ENCODE measurements at places on chromosomes 11 and 22. TPM values are rescaled to one million over a fixed set of nuclear protein-coding genes. Genes with fewer than 3 reads are reported as not detected.

DNA sequence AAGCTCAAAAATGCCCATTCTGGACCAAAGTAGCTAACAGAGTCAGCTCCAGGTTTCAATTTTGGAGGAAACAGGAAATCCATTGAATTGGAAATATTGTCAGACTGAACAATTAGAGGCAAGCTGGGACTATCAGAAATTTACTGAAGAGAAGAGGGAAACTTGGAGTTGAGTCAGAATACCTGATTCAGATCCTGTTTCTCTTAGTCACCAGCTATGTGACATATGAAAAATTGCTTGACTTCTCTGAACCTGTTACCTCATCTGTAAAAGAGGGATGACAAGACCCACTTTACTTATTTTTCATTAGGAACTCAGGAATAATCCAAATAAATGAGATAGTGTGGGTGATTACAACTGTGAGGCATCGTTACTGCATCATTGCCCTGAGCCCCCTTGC, 148.9 kb upstream of the CADM1 start:
- H3K27ac ChIP-seq, result no peak overlapping the region
- no peak for DNase-seq
- no peaks in the 10 kb centered on the region for H3K36me3 ChIP-seq

GRCh38 chr11:44017443-44018126, 30.2 kb upstream of the ACCSL start:
- no peak overlapping the region for H3K4me3 ChIP-seq
- H3K4me1 ChIP-seq, result peaks cover 3% of the 10 kb centered on the region
- no peaks in the 10 kb centered on the region for H3K36me3 ChIP-seq
- peaks cover 14% of the 10 kb centered on the region for H3K27me3 ChIP-seq
- DNase-seq, result no peak
- no peak overlapping the region for H3K27ac ChIP-seq

DNA sequence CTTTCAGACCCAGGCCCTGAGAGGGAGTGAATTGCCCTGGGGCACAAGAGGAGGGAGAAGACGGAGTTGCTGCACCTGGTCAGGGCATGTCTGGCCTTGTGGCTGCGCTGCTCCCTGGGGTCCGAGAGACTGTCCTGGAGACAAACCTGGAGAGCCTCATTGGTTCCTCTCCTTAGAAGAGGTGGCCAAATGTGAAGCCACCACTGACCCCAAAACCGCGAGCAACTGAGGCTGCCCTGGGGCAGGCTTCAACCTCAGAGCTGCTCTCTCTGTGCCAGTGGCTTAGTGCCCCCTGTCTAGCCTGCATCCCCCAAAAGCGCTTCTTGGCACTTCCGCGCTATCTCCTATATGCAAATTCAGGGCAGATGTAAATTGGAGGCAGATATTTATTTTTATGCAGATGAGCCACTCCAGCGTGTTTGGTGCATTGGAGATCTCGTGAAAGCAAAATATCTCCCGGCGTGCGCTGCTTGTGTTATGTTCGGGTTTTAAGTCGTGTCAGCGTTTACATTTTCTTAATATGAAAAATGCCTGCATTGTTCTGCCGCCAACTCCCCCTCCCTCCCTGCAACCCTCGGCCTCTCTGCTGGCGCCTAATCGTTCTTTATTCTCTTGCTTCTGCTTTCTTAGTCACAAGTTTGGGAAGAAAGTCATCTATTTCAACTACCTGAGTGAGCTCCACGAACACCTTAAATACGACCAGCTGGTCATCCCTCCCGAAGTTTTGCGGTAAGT, 69.5 kb downstream of the ARHGAP8 start:
- no peaks in the 10 kb centered on the region for H3K4me1 ChIP-seq
- no peaks in the 10 kb centered on the region for H3K27me3 ChIP-seq
- DNase-seq, result peak; percentile 33

DNA sequence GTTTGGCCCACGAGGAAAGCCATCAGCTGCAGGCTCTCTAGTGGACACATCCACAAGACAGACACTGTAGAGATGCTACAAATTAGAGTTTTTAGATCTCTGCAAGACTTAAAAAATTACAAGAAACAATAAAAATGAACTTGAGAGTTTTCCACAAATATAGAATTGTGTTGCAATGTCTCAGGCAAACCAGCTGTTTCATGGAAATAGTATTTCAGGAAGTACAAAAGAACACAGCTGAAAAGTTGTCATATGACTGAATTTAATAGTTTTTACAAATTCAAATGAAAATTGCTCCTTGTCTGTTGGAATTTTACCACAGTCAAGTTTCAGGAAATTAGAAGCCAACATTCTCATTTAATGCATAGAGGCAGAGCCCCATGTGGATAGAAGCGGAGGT, 184.5 kb upstream of the PITPNB start:
- H3K4me1 ChIP-seq, result no peaks in the 10 kb centered on the region
- H3K36me3 ChIP-seq, result no peaks in the 10 kb centered on the region

GRCh38 chr11:121630041-121630440, 177.3 kb upstream of the SORL1-AS1 start:
- DNase-seq, result no peak
- H3K27me3 ChIP-seq, result no peaks in the 10 kb centered on the region
- no peak overlapping the region for H3K27ac ChIP-seq
- H3K4me1 ChIP-seq, result no peaks in the 10 kb centered on the region
- peaks cover 9% of the 10 kb centered on the region for H3K36me3 ChIP-seq

- H3K27me3 ChIP-seq, result no peaks in the 10 kb centered on the region
- no peaks in the 10 kb centered on the region for H3K4me1 ChIP-seq
- peaks cover 14% of the 10 kb centered on the region for H3K36me3 ChIP-seq
- no peak for DNase-seq
- no peak overlapping the region for H3K27ac ChIP-seq
Observed at GRCh38 chr11:68090706-68091105, 30.5 kb downstream of the CHKA start.

- DNase-seq, result no peak
- H3K27ac ChIP-seq, result no peak overlapping the region
- H3K4me1 ChIP-seq, result no peaks in the 10 kb centered on the region
- H3K27me3 ChIP-seq, result no peaks in the 10 kb centered on the region
- no peak overlapping the region for H3K4me3 ChIP-seq
Observed at GRCh38 chr11:87879118-87879517, 296.1 kb downstream of the RAB38 start.

DNA sequence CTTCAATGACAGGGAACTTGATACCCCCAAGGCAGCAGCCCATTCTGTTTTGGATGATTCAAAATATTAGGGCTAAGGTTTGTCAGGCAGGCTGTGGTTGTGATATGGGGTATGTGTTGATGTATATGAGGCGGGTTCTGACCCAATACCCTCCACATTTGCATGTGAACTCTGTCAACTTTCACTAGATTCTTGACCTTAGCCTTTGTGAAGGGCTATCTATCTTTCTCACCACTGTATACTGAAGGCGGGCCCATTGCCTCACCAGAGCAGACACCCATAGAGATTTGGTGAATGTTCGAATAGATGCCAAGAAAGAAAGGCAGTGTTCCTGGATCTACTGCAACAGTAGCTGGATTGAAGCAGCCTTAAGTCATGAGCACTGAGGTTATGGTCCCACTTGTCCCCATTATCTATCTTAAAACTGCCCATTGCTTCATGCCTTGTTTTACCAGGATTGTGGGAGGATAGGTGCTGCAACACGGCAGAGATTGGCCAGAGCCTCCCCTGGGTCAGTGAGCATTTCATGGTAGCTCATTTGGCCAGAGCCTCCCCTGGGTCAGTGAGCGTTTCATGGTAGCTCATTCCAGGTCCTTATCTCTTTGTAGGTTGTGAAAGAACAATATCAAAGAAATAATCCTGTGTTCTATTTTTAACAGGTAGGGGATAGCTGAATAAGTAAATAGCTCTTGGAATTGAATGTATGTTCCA, 399.6 kb downstream of the TMEM135 start:
- DNase-seq, result no peak
- peaks cover 2% of the 10 kb centered on the region for H3K4me1 ChIP-seq
- H3K27ac ChIP-seq, result no peak overlapping the region
- H3K4me3 ChIP-seq, result no peak overlapping the region
- no peaks in the 10 kb centered on the region for H3K27me3 ChIP-seq
- H3K36me3 ChIP-seq, result no peaks in the 10 kb centered on the region

GRCh38 chr22:20390394-20390907, 3.5 kb upstream of the ZNF74 start:
- no peaks in the 10 kb centered on the region for H3K36me3 ChIP-seq
- H3K4me1 ChIP-seq, result peaks cover 3% of the 10 kb centered on the region
- no peaks in the 10 kb centered on the region for H3K27me3 ChIP-seq
- no peak overlapping the region for H3K27ac ChIP-seq
- H3K4me3 ChIP-seq, result no peak overlapping the region

- H3K4me1 ChIP-seq, result no peaks in the 10 kb centered on the region
- H3K4me3 ChIP-seq, result no peak overlapping the region
- DNase-seq, result no peak
- H3K27me3 ChIP-seq, result no peaks in the 10 kb centered on the region
- no peak overlapping the region for H3K27ac ChIP-seq
- no peaks in the 10 kb centered on the region for H3K36me3 ChIP-seq
Observed at GRCh38 chr11:21628641-21629040, 564.2 kb upstream of the ANO5 start.

DNA sequence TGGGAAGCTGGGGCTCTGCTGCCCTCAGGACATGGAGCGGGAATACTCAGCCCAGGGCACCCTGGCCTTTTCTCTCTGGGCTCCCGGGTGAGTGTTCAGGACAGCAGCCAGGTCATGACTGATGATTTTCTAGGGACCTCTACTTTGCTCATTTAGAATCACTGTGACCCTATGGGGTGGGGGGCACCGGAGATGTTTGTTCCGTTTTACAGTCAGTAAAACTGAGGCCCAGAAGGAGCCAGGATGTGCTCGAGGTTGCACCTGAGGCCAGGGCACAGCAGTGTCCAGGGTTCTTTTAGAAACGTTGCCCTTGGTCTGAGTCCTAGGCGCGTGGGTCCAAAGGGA, 48.1 kb downstream of the SMIM38 start:
- DNase-seq, result peak; percentile 26
- H3K4me3 ChIP-seq, result no peak overlapping the region
- H3K36me3 ChIP-seq, result no peaks in the 10 kb centered on the region
- no peaks in the 10 kb centered on the region for H3K27me3 ChIP-seq
- H3K27ac ChIP-seq, result no peak overlapping the region

DNA sequence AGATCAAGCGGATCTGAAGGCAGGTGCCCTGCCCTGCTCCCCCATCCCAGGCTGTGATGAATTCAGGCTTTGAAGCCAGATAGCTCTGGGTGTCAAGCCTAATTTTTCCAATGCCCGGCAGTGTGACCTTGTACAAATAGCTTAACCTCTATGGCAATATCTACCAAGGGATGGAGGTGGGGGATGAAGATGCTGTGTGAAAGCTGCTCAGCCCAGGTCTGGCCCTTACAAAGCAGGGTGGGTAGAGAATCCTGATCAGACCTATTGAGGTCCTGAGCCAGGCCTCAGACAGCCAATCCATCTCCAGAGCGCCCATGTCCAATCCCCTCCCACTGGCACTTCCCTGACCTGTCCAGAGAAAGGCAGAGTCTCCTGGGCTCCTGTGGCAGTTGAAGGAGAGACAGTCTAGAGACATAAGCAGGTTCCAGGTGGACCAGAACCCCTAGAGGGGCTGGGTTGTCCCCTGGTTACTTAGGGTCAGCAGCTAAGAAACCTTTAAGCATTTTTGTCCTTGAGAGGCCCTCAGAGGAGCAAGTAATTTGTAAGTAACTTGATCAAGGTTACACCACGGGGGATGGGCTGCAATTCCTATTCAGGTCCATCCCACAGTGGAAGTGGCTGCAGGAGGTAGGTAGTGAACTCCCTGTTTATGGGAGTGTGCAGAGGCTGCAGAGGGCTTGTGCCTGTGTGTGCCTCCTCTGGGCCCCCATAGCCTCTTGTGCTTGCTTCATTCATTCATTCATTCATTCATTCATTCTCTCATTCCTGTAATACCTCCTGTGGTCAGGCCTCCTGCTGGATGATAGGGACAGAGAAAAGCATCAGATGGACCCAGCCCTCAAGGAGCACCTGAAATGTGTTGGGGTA, 10.4 kb downstream of the P2RY2 start:
- DNase-seq, result peak; percentile 49
- H3K4me3 ChIP-seq, result no peak overlapping the region

DNA sequence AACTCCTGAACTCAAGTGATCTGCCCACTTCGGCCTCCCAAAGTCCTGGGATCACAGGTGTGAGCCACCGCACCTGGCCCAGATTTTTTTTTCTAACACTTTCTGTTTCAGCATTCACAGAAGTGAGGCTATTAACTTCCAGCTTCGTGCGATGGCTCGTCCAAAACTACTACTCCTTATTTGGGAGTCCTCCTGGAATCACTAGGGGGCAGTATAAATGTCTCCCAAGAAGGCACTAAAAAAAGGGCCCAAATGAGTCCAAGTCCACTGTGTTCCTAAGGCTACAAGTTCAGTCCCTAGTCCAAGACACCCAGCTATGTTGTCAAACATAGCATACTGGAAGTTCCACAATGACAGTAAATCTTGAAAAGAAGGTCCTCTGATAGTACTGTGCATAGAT, 63.2 kb upstream of the BIRC3 start:
- H3K27ac ChIP-seq, result no peak overlapping the region
- no peaks in the 10 kb centered on the region for H3K36me3 ChIP-seq
- no peaks in the 10 kb centered on the region for H3K4me1 ChIP-seq

DNA sequence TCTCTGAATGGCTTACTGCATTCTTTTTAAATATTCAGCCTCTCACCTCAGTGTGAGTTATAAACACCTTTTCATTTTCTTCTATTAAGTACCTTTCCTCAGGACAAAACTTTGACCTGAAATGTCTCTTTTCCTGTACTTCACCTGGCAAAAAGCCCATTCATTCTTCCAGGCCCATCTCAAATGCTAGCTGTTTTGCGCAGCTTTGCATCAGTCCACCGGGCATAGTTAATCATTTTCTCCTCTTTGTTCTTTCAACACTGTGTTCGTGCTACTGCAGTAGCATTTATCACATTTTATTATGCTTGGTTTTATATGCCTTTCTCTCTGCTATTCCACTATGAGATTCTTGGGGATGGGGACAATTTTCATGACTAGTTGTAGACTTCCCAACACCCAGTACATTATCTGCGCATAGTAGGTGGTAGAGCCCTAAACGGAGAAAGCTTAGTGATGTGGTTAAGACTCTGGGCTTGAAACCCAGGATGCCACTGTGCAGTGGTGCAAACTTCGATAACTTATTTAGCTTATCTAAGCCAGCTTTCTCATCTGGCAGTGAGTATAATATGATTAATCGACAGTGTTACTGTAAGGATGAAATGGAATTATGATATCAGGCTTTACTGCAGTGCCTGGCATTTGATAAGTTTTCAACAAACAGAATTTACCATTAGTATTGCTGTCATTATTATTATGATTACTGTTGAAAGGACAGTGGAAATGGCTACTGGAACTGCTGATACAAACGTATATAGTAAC, 695.7 kb downstream of the NELL1 start:
- H3K4me1 ChIP-seq, result peaks cover 9% of the 10 kb centered on the region
- DNase-seq, result no peak
- H3K36me3 ChIP-seq, result no peaks in the 10 kb centered on the region

- H3K27ac ChIP-seq, result no peak overlapping the region
- no peak overlapping the region for H3K4me3 ChIP-seq
- no peaks in the 10 kb centered on the region for H3K4me1 ChIP-seq
Observed at GRCh38 chr11:45537614-45538013, 127.8 kb downstream of the CHST1 start.

FJX1 gene
- total RNA-seq, result 11.7 TPM

SPI1 gene
- total RNA-seq, result not detected

PICK1 gene
- 42.7 TPM for total RNA-seq

CDHR5 gene
- total RNA-seq, result 0.27 TPM

TUB gene
- 15.8 TPM for total RNA-seq
